Activated T-helper 2 cell treated with anti-CD3 and anti-CD28 coated beads, Interferon-gamma antibody, Interleukin-2, Interleukin-4, amounts not matched to agents 10 μg/mL and 5 μg/mL and 100 μg/mL, durations not matched to agents 14 hours and 24 hours and 36 hours (primary cell): ENCODE measurements at places on chromosomes 6 and 20. TPM values are rescaled to one million over a fixed set of nuclear protein-coding genes. Genes with fewer than 3 reads are reported as not detected.

DNA sequence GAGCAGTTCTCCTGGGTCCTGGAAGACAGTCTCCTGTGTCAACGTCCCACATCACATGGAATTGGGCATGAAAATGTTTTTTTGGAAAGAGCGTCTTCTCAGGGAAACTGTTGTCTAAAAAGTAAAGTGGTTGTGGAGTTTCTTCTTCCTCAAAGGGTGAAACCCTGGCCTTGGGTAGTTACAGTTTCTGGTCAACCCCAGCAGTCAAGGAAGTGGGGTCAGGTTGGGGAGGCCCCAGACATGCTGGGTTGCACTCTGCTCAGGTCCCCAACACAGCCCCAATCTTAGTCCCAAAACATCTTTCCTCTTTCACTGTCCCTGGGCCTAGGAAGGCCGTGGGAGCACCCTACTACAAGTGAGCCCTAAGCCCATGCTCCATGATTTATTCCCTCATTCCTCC lies 996 bp upstream of the NFKBIE start:
- DNase-seq = no peak

DNA sequence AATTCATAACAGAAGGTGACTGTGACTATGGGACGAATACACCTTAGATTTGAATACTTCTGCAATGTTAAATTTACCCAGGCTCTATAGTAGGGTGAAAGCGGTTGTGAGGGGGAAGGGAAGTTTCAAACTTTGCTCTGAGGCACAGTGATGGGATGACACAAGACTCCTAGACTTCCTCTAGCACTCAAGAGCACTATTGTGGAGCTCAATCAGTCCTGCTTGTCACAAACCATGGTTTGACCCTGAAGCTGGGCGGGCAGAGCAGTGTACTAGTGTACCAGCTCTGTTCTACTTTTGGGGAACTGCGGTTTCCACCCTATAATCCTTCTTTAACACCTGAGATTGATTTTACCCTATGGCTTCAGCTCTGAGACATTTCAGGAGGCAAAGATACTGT lies 17.1 kb downstream of the TRIM27 start:
- DNase-seq = no peak

DNA sequence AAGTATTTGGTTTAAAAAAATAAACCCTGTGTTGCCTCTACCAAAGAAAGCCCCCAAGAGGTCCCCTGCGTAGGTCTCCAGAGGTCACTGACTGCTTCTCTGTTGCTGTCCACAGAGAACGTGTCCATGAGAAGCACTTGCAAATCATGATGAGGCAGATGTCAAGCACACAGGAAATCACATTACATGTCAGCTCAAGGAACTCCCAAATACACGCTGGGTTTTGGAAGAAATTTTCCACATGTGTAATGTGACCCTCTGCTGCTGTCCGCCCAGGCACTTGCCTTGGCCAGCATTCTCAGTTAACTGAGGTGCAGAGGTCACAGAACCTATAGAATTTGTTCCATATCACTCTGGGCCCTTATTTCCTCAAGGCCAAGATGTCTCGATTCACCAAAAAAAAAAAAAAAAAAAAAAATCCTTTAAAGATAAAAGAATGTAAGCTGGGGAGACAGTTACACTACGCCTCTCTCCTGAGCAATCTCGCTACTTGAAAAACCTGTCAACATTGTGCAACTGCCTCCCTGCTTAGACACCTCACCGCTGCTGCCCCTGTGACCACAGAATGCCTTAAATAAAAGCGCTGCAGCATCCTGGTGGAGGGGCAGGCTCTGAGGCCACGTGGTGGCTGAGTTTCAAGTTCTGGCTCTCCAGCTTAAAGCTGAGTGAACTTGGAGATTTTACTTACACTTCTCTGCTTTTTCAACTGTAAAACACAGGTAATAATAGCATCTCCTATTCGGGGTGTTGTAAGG lies 42.3 kb downstream of the SLC22A23 start:
- DNase-seq = no peak

DNA sequence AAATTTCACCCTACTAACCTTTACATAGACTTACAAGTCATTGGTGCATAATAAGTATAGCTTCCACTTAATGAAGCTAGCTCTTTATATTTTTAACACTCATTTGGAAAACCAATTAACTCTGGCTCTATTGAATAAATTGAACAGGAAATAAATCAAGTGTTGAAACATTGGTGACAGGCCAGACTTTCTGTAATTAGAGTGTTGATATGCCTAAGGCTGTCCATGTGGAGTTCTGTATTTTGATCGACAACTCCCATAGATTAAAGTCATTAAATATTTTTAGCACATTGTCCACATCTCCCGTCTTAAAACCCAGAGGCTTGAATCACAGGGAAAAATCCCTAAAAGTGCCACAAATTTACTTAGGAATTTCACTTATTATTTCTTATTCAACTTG lies 468.3 kb downstream of the KHDRBS2 start:
- DNase-seq = no peak

DNA sequence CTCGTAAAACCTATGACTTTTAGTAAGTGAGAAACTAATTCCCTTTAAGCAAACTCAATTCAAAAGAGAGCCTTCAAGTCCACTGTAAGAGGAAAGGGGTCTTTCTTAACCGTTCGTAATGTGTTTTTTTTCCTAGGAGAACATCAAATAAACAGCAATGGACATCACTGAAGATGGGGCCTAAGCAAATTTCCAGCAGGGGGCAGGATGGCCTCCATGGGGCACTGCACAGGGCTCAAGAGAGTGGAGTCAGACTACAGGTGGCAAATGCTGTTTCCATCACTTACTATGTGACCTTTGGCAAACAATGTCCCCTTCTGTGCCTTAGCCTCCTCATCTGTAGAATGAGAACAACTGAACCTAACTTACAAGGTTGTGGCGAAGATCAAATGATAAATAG lies 88.7 kb downstream of the ARHGAP18 start:
- no peak for DNase-seq

- no peak for DNase-seq
These were observed 400.8 kb downstream of the ARHGAP18 start for GRCh38 chr6:129309154-129309553.

GRCh38 chr20:45963059-45964005 lies 8.7 kb downstream of the ZNF335 start:
- no peak for DNase-seq

DNA sequence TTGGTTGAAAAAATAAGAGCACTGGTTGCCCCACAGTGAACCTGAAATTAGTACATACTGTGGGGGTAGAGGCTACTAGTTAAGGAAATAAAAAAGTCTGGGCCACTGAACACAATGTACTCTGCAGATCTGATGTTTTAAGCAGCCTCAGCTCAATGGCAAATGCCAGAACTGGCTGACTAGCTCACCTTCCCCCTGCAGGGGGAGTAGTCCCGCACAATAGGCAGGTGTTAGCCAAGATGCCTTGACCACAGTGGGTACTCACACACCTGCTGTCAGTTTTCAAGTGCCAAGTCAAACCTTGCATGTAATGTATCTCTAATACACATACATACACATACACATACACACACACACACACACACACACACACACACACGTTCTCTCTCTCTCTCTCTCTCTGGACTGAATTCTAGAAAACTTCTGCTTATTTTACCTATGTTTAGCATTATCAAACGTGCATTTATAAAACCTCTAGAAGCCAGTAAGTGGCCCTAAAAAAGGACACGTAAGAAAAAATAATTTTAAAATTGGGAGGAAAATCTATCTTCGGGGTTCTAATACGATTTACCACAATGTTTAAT lies 36.1 kb downstream of the GMDS start:
- DNase-seq = peak; percentile 23

DNA sequence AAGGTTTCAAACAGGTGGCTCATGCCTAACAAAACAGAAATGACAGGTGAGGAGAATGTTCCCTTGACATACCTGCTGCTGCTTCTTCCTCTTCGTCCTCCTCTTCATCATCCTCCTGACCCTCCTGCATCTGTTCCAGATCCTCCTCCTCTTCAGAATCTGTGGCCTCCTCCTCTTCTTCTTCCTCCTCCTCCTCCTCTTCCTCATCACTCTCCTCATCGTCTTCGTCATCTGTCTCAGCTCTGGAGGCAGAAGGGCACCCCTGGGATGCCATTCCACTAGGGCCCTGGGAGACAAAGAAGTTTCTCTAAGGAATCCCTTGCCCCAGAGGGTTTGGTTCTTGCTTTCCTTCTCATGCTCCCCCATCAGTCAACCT lies 2.4 kb upstream of the ZBTB22 start:
- DNase-seq = no peak

GRCh38 chr6:125904871-125905270 lies 51.7 kb upstream of the HINT3 start:
- peak; percentile 22 for DNase-seq

DNA sequence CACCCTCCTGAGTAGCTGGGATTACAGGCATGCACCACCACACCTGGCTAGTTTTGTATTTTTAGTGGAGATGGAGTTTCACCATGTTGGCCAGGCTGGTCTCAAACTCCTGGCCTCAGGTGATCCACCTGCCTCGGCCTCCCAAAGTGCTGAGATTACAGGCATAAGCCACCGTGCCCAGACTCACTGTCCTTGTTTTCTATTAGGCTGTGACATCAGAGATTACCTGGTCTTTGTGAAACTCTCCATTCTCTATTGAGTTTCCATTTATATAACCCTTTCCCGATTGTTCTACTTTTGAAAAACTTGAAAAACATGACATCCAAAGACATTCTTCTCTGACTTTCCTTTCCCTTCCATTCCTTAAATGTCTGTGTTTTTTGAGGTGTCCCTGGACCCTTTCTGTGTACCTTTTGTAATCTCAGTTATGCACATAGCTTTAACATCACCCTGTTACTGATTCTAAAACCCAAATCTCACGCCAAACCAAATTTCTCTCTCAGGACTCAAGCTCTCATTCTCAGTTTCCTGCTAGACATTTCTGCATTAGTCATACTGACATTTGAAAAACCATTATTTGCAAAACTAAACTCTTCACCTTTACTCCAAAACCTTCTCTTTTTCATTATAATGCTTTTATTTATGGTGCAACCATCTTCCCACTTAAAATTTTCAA lies 137.0 kb downstream of the KHDC1L start:
- DNase-seq = no peak

DNA sequence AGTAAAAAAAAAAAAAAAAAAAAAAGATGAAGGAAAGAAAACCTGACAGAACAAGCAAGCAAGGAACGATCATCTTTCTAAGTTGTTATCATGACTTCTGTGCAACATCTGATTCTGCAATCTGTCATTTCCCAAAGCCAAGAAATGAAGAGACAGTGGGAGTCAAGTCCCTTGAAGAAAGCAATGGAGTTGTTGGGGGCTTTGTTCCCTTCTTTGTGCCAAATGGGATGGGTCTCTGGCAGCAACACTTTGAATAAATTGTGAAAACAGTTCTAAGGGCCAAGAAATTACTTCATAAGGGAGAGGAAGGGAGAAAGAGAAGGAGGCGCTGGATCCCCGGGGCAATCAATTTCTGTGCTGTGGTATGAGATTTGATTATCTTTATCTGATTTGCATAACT lies 33.3 kb upstream of the RSPO3 start:
- DNase-seq = no peak

GRCh38 chr6:96972689-96973088 lies 48.2 kb downstream of the KLHL32 start:
- no peak for DNase-seq

- no peak for DNase-seq
These were observed 704.8 kb upstream of the SLC35B3 start for GRCh38 chr6:9140172-9140571.

DNA sequence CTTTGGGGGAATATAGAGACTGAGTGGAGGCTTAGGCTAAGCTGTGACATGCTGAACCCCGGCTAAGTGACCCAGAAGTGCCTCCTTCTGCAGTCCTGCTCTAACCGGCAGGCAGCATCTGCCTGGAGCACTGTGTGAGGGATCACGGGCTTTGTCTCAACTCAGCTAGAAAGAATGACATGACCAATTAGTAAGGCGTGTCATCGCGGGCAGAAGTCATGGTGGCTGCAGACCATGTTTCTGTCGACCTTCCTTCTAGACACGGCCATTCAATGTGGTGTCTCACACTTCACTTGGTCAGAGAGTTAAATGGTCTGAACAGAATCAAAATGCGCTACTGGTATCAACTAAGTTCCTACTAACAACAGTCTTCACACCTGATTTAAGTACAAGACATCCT lies 35.0 kb downstream of the HUS1B start:
- no peak for DNase-seq

GRCh38 chr6:108359901-108360882 lies 65.3 kb downstream of the AFG1L start:
- DNase-seq = no peak

DNA sequence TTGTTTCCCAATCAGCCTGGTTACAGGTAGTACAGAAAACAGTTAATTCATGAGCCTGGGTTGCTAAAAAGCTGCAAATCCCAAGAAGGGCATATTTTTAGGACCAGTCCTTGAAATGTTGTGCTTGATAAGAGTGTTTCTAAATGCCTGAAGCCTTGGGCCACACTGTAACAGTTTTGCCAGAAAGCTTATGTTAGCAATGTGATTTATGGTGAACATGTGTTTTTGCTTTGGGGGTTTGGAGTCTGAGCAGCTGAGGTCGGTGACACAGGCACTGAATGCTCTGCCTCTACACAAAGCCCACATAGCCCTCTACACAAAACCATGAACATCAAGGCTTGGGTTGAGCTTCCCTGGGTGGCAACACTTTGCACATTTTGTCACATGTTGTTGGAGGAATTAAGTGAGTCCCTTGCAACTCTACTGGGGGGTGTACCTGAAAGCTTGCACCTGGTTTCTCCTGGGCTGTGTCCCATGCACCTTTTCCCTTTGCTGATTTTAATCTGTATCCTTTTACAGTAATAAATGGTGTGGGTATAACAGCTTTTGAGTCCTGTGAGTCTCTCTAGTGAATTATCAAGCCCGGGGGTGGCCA lies 22.2 kb downstream of the AHI1 start:
- DNase-seq = no peak

DNA sequence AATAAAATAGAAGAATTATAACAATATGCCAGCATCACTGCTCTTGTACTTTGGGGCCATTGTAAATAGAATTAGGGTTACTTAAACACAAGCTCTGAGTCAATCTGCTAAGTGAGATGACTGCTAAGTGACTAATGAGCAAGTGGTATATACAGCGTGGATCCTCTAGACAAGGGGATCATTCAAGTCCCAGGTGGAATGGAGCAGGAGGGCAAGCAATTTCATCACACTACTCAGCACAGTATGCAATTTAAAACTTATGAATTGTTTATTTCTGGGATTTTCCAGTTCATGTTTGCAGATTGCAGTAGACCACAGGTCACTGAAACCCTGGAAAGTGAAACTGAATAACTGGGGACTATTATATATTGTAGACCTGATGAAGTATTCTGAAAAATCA lies 235.3 kb downstream of the BTBD3 start:
- DNase-seq = no peak

- DNase-seq = no peak
These were observed 7.4 kb downstream of the C6orf120 start for GRCh38 chr6:169709293-169709692.

The TPD52L2 gene
- 62.5 and 66.7 TPM in 2 replicates for total RNA-seq

The SMIM26 gene
- total RNA-seq = 55.0 and 60.2 TPM in 2 replicates

The PAX1 gene
- total RNA-seq = not detected in 2 replicates

The IFT52 gene
- total RNA-seq = 17.7 and 19.0 TPM in 2 replicates

The PRRT1 gene
- 0.27 TPM in 1 of 2 replicates, not detected in the other for total RNA-seq

The ADA gene
- total RNA-seq = 33.3 and 34.5 TPM in 2 replicates

The MAPK13 gene
- total RNA-seq = 34.7 and 37.5 TPM in 2 replicates

The TRDN gene
- not detected in 2 replicates for total RNA-seq

The KIF25 gene
- total RNA-seq = not detected in 2 replicates

The KHDC3L gene
- total RNA-seq = not detected in 2 replicates

The BMP5 gene
- total RNA-seq = not detected in 2 replicates

The RAET1G gene
- total RNA-seq = not detected in 2 replicates

The C6orf136 gene
- 23.1 and 28.2 TPM in 2 replicates for total RNA-seq
